ENCODE measurements at places on chromosomes 6 and 20.

DNA sequence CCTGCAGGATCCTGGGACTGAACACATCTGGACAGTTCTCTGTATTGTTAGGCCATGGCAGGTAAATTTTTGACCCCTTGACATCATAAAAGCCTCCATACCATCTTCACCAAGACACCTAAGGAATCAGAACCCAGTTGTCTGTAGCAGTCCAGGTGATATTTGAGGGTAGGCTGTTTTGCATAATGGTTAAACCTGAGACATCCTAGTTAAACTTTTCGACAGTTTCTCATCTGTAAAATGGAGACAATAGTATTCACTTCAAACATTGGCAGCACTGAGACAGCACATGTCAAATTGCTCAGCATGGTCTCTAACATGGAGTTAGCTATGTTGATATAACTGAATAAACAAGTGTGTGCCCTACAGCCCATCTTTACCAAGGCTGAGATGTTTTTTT lies 24.8 kb downstream of the C6orf62 start:
- no peak for DNase-seq

GRCh38 chr6:33664506-33665057 lies 43.5 kb downstream of the ITPR3 start:
- no peak for DNase-seq

- no peak for DNase-seq
Measured at GRCh38 chr6:144543006-144543871, 258.1 kb downstream of the UTRN start.

DNA sequence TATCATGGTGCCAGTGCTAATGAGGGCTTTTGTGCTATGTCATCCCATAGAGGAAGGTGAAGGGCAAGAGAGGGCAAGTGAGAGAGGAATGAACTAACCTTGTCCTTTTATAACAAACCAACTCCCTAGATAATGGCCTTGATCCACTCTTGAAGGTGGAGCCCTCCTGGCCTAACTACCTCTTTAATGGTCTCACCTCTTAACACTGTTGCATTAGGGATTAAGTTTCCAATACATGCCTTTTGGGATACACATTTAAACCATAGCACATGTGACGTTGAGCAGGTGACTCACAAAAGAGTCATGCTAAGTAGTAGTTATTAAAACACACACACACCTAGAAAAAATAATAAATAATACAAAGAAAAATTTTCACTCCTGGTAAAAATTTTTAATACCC lies 36.9 kb downstream of the CCN2 start:
- no peak for DNase-seq

DNA sequence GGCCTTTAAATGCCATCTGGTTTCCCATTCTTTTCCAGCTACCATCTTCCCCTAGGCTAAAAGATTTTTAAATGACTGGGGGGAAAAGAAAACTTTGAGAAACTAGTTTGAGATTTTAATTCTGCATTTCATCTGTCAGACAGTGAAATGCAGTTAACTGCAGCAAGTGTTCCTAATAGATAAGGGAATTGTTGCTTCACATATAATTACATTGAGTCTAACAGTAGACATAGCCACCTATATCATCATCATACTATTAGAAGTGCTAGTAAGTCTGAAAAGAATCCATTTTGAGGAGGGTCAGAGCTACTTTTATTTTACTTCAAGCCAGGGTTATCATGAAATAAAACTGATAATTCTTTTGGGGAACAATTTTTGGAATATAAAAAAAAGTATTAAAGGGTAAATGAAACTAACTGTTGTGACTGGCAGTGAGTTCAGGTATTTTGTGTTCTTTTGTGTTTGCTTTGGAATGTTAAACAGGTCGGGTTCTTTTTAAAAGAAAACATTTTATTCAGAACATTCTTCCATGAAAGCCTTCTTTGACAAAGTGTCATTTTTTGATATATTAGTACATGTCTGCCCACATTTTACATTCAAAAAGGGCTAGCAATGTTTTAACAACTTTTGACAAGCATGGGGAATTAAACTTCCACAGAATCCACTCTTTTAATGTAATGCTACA lies 170.1 kb downstream of the HS3ST5 start:
- DNase-seq, result no peak

DNA sequence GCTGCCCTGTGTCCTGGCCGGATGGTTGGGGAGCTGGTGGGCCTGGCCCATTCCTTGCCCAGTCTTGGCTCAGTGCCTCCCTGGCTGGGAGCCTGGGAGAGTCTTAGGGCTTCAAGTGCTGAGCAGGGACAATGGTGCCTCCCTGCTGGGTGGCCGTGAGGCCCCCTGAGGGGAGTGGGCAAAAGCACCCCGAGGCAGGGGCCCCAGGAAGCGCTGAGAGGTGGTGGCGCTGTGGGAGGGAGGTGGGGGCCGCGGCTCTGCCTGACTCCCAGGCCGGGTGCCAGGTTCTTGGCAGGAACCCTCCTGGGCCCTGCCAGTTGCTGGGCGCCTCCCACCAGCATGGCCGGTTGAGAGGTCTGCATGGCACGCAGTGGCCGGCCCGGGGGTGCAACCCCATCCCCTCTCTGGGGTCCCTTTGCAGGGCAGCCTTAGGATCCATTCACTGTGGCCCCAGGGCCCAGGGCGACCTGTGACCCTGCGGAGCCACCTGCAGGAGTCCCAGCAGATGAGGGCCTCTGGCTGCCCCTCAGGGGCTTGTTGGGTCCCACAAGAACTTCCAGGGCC lies 9.2 kb upstream of the RPS21 start:
- no peak for DNase-seq

GRCh38 chr20:43432498-43432897 lies 25.2 kb upstream of the SRSF6 start:
- no peak for DNase-seq

- no peak for DNase-seq
Measured at GRCh38 chr6:5121479-5121878, 36.3 kb downstream of the PPP1R3G start.

GRCh38 chr20:62390317-62391164 lies 3.6 kb downstream of the RPS21 start:
- no peak for DNase-seq

- no peak for DNase-seq
Measured at GRCh38 chr6:15417811-15418210, 171.9 kb downstream of the JARID2 start.

DNA sequence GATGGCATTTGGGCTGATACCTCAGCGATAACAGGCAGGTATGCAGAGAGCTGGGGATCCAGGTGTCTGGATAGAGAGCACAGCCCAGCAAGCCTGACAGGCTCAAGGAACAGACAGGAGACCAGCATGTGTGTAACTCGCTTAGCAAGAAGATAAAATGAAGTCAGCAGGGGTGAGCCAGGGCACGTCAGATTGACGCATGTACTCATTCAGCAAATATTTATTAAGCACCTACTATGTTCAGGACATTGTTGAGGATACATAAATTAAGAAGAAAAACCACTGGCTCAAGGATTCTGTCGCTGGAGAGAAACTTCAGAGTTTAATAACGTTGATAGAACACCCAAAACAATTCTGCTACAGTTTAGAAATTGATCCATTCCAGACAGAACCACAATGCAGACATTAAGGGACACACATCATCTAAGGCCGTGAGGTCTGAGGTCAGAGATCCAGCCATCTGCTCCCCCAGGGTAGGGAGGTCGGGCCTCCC lies 1.0 kb upstream of the DUSP22 start:
- no peak for DNase-seq

DNA sequence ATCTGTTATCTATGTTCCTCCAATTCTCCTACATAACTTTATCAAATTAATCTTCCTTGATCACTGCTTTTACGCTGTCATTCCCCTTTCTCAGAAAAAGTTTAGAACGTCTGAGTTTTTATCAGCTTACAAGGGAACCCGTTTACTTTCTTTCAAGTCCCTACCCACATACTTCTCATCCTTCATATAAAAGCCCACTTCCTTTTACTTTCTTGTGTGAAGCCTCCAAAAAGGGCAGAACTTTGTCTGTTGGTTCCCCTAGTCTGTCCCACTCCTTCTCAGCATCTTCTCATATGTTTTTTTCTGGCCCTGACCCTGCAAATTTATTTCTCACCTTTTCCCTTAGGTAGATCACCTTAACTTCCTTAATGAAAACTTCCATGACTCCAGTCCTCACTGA lies 106.1 kb downstream of the TFAP2B start:
- DNase-seq, result no peak

DNA sequence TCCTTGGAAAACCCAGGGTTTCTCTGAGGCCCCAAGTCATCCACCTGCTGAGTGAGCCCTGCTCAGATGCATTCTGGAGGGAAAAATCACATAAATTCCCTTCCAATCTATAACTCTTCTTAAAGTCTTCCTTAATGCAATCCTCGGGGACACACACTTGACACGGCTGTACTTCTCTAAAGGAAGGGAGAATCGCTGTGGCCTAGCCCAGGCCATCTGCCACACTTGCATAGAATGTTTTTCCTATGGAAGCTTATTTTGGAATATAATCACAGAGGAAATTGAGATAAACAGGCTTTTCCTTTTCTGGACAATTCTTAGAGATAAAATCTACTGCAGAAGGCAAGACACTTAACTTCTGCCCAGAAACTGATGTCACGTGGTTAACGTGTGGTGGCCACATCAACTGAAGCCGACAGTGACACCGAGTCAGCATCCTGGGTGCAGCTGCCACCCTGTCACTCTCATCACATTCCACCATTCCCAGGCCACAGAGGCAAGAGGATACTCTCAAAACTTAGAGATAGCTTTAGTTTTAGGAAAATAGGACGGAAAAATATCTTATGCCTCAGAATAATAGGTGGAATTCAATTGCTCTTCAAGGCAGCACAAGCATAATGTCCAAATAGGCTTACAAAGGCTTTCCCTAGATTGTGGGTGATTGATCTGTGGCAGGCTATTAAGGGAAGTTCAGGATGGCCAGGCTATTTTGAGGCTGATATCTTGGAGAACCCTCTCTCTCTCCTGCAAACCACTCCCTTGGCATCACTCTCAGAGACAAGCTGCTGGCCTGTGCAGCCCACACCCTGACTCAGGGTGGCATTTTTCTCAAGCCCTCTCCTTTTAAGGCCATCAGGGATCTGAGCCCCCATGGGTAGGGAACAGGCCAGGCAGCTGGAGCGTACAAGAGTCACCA lies 29.6 kb downstream of the PSMB1 start:
- DNase-seq, result no peak

DNA sequence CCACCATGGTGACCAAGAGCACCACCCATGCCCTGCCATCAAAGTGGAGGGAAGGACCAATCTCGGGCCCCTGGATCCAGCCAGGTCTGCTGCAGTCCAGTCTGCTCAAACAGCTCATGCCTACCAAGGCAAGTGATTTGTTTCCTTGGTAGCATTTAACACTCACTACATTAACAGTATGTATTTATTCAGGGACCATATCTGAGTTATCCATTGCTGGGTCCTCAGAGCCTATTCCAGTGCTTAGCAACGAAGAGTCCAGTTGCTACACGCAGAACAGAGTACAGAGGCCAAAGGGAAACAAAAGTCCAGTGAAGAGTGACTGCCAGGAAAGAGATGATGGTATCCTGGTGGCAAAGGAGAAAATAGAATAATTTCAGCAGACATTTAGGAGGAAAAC lies 352.2 kb downstream of the PTPRT start:
- no peak for DNase-seq

DNA sequence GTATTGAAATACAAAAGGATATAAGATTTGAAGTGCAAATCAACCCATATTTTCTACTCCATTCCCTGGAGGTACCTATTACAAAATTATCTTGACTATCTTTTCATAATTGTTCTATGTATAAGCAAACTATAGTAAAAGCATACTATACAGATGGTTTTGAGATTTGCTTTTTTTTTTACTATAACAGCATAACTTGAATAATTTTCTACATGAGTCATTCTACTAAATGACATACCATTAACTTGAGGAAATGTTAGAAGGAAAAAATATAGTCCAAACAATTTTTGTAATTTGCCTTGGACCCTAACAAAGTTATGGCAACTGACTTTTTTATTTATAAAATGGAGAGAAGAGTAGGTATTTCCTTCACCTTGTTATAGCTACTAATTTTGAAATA lies 472.7 kb downstream of the PKHD1 start:
- no peak for DNase-seq

DNA sequence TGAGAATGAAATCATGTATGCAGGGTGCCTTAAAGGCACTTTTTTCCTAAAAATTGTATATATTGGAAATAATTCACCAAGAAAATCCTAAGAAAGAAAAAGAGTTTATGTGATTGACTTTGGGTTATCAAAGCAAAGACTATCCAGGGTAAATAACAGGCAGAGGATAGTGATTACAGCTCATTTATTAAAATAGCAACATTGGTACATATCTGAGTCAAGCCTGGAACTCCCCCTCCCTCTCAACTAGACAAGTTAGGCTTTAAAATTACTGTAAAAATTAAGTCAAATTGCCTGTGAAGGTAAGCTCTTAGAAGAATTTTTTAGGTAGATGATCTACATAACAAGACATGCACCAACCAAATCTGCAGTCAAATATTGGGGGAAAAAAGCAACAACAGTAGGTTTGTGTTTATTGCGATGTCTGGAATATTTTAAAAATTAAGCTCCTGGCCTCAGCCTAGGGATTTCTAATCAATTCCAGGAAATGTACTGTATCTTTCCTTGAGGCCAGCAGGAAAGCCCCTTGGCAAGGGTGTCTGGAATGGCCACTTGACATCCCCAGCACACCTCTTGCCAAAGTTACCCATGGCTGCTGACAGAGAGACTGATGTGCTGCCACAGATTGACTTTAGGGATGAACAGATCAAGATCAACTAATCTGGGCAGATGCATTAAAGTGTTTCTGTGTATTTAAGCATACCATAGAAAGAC lies 31.2 kb upstream of the HBS1L start:
- DNase-seq, result no peak

DNA sequence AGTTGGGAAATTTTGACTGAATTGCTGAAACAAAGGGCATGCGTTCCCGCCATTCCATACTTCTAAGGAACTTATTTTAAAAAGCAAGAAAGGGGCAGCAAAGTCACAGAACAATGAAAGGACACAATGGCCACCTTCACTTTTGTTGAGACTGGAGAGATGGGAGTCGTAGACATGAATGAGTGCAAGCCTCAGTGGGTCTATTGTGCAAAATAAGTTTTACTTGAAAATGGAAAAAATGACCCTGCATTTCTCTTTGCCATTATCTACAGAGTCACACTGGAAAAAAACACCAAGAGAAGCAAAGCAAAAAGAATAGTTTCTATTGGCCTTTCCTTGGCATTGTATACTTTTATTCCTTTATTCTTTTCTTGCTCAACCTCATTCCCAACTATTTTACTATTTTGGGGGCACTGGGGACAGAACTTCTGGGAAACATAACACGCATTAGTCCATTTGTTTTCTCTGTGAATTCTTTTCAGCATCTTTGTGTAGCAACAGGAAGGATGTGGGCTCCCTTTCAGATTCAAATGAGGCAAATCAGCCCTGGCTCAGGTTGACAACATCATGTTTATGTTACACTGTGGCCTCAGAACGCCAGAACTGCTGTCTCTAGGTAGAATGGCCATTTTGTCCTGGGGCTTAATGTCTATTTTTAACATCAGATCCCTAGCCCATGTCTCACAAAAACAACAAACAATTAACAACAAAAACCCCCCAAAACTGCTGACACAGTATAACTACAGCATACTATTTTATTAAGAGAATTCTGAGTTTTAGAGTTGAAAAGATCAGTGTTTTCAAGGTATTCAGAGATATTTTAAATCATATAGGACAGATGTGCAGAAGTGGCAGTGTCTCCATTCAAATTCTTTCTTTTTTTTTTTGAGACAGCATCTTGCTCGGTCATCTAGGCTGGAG lies 122.2 kb downstream of the FYN start:
- peak; percentile 33 for DNase-seq

- DNase-seq, result no peak
Measured at GRCh38 chr6:14546036-14546435, 428.5 kb downstream of the CD83 start.

GRCh38 chr20:57618091-57618763 lies 2.0 kb downstream of the ZBP1 start:
- DNase-seq, result peak; percentile 78

- no peak for DNase-seq
Measured at GRCh38 chr6:21769405-21769861, 175.9 kb downstream of the SOX4 start.

Measured in transverse colon (tissue), 4 donors.